Tibial artery (tissue), 4 donors: ENCODE measurements at places on chromosomes 12 and 14.
A peak's percentile ranks its signal among the peaks of the same experiment; 100 is the strongest.

- DNase-seq: no peak
- no peak overlapping the region for H3K27ac ChIP-seq
- H3K27me3 ChIP-seq: no peaks in the 10 kb centered on the region
- no peak overlapping the region for H3K4me3 ChIP-seq
Measured at GRCh38 chr12:32891956-32892355, 4.6 kb downstream of the PKP2 start.

- no peak for DNase-seq
- H3K27ac ChIP-seq: no peak overlapping the region
- H3K4me3 ChIP-seq: no peak overlapping the region
- peaks cover 17% of the 10 kb centered on the region for H3K36me3 ChIP-seq
Measured at GRCh38 chr12:26979733-26980132, 34.5 kb downstream of the TM7SF3 start.

GRCh38 chr14:24911324-24912109, 138.4 kb downstream of the STXBP6 start:
- no peak overlapping the region for H3K27ac ChIP-seq
- DNase-seq: no peak
- peak overlapping the region; percentile 7 for H3K4me3 ChIP-seq
- no peaks in the 10 kb centered on the region for H3K36me3 ChIP-seq
- H3K4me1 ChIP-seq: no peaks in the 10 kb centered on the region
- no peaks in the 10 kb centered on the region for H3K27me3 ChIP-seq

- H3K27me3 ChIP-seq: no peaks in the 10 kb centered on the region
- no peak overlapping the region for H3K4me3 ChIP-seq
- H3K36me3 ChIP-seq: no peaks in the 10 kb centered on the region
- no peak overlapping the region for H3K27ac ChIP-seq
- H3K4me1 ChIP-seq: no peaks in the 10 kb centered on the region
Measured at GRCh38 chr12:114397978-114398881, 7.7 kb downstream of the TBX5 start.

- H3K4me3 ChIP-seq: peak overlapping the region; percentile 73
- H3K27ac ChIP-seq: peak overlapping the region; percentile 94
Measured at GRCh38 chr12:32680787-32681186, 1.7 kb downstream of the DNM1L start.

DNA sequence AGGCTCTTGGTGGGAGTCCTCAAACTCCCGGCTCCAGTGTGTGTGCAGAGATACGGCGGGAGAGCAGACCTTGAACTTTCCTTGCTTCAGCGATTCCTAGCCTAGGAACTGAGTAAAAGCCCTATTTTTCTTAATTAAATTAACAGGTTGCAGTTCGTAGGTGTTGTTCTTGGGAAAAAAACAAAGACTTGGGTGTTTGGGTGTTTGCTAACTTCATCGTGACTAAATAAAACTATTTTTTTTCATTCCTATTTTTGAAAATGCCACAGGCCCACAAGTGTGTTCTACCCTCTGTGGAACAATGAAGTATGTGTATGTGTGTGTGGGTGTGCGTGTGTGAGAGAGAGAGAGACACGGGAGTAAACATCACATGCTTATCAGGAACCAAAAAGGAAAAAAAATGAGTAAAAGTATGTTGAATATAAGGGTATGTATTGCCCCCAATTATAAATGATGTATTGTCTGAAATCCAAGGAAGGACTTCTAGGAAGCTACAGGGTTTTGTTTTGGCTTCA, 651 bp downstream of the TMEM117 start:
- no peaks in the 10 kb centered on the region for H3K36me3 ChIP-seq
- DNase-seq: no peak
- H3K4me3 ChIP-seq: peak overlapping the region; percentile 69
- no peaks in the 10 kb centered on the region for H3K27me3 ChIP-seq
- H3K4me1 ChIP-seq: peaks cover 20% of the 10 kb centered on the region

DNA sequence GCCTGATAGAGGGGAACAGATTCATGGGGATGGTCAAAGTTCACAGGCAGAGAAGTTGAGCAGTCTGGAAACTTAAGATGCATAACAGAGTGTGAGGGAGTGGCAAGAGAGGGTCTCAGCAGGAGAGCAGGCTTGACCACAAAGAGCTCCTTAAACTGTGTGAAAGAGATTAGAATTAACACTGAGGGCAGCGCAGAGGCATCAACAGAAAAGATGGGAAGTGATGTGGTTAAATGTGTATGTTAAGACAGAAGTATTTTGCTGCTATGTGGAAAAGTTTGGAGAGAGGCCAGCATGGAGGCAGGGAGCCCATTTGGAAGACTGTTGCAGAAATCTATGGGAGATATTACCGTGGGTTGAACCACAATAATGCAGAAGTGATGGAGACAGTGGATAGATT, 122.7 kb upstream of the LMNTD1 start:
- DNase-seq: no peak
- no peaks in the 10 kb centered on the region for H3K36me3 ChIP-seq
- H3K27me3 ChIP-seq: no peaks in the 10 kb centered on the region

GRCh38 chr12:124332058-124332672, 37.3 kb downstream of the RFLNA start:
- H3K36me3 ChIP-seq: peaks cover 48% of the 10 kb centered on the region
- no peak overlapping the region for H3K4me3 ChIP-seq
- H3K27ac ChIP-seq: no peak overlapping the region

GRCh38 chr12:93520454-93520853, 52.0 kb upstream of the SOCS2 start:
- DNase-seq: no peak
- H3K4me1 ChIP-seq: no peaks in the 10 kb centered on the region
- no peaks in the 10 kb centered on the region for H3K36me3 ChIP-seq
- no peaks in the 10 kb centered on the region for H3K27me3 ChIP-seq

- no peaks in the 10 kb centered on the region for H3K27me3 ChIP-seq
- no peak for DNase-seq
- H3K4me3 ChIP-seq: peak overlapping the region; percentile 100
- peaks cover 13% of the 10 kb centered on the region for H3K36me3 ChIP-seq
- peaks cover 14% of the 10 kb centered on the region for H3K4me1 ChIP-seq
Measured at GRCh38 chr12:109994401-109995175, 1.6 kb downstream of the GIT2 start.

DNA sequence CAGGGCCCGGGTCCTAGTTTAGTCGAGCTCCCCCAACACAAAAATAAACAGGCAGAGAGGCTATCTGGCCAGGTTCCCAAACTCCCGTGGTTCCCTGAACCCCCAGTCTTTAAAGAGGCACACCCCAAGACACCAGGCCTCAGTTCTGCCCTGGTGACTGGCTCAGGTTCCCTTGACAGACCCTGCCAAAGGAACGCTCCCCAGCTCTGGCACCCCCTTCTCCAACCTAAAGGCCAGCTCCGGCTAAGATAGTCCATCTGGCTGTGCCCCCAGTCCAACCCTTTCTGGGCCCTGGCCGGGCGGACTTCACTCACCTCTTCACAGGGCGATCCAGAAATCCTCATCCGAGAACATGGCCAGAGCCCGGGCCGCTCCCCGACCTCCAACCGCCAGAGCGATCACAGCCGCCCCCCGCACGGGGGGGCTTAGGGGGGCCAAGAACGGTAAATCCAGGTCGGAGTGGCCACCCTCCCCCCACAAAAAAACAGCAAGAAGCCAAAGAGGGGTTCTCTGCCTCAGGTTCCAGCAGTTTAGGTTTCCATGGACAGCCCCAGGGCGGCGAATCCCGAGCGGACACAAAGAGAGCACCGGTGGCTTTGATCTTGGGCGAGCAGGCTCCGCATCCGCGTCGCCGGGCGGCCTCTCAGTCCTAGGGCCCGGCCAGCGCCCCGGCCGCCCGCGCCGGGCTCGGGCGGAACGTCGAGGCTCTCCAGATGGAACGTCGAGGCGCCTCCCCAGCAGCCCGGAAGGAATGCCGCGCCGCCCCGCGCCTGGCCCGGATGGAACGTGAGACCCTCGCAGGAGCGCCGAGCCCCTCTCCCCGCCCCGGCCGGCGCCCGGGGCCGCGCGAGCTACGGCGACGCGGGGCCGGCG, 1.1 kb downstream of the KMT2D start:
- peak overlapping the region; percentile 97 for H3K27ac ChIP-seq
- peaks cover 51% of the 10 kb centered on the region for H3K4me1 ChIP-seq
- H3K4me3 ChIP-seq: peak overlapping the region; percentile 98
- DNase-seq: no peak

DNA sequence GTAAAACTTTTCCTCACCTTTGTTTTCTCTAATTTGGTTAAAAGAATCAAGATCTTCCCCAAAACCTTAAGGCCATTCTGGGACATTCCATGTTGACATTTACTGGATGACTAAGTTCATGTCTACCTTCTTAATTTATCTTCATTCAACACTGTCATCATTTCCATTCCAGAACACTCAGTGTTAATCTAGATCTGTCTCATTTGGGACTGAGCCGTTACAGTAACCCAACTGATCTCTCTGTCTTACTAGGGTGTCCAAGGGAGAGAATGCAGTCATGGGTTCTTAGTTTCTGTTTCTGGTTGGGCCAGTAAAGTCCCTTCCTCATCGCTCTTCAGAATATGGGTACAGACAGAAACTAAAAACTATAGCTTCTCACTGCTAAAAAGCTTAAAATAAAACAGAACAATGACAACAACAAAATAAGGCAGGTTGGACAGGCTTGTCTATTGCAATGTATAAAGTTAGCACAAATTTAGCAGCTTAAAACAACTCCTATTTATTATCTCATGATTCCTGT, 144.8 kb downstream of the ASCL1 start:
- H3K4me3 ChIP-seq: no peak overlapping the region
- H3K27ac ChIP-seq: no peak overlapping the region
- H3K36me3 ChIP-seq: no peaks in the 10 kb centered on the region
- no peaks in the 10 kb centered on the region for H3K4me1 ChIP-seq
- DNase-seq: no peak

GRCh38 chr14:68248481-68249255, 429.1 kb downstream of the RAD51B start:
- DNase-seq: peak; percentile 69
- H3K4me1 ChIP-seq: peaks cover 82% of the 10 kb centered on the region
- H3K36me3 ChIP-seq: no peaks in the 10 kb centered on the region
- H3K27ac ChIP-seq: peak overlapping the region; percentile 89
- H3K4me3 ChIP-seq: no peak overlapping the region

- H3K27me3 ChIP-seq: no peaks in the 10 kb centered on the region
- H3K27ac ChIP-seq: no peak overlapping the region
- H3K4me3 ChIP-seq: no peak overlapping the region
- no peaks in the 10 kb centered on the region for H3K4me1 ChIP-seq
- H3K36me3 ChIP-seq: no peaks in the 10 kb centered on the region
Measured at GRCh38 chr12:68775121-68775630, 29.2 kb downstream of the SLC35E3 start.

DNA sequence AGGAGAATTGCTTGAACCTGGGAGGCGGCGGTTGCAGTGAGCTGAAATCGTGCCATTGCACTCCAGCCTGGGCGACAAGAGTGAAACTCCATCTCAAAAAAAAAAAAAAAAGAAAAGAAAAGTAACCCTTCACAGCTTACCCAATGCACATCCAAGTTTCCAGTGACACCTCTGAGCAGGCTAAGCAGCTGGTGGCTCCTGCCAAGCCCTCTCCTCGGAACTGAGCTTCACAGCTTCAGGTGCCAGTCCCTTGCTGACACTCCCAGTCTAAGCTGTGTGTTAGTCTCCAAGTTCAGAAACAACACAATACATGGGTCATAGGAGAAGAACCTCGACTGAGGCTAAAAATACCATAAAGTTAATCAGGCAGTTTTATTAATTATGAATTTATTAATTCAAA, 7.9 kb downstream of the CD9 start:
- no peak for DNase-seq
- peak overlapping the region; percentile 93 for H3K27ac ChIP-seq
- H3K4me3 ChIP-seq: no peak overlapping the region
- no peaks in the 10 kb centered on the region for H3K27me3 ChIP-seq

GRCh38 chr12:123519141-123520001, 14.1 kb downstream of the RILPL1 start:
- H3K4me1 ChIP-seq: peaks cover 27% of the 10 kb centered on the region
- H3K4me3 ChIP-seq: peak overlapping the region; percentile 23
- DNase-seq: peak; percentile 77
- H3K27ac ChIP-seq: peak overlapping the region; percentile 75
- no peaks in the 10 kb centered on the region for H3K27me3 ChIP-seq
- peaks cover 49% of the 10 kb centered on the region for H3K36me3 ChIP-seq

- no peaks in the 10 kb centered on the region for H3K27me3 ChIP-seq
- H3K4me1 ChIP-seq: no peaks in the 10 kb centered on the region
- no peak overlapping the region for H3K27ac ChIP-seq
- no peak overlapping the region for H3K4me3 ChIP-seq
Measured at GRCh38 chr12:32947206-32948067, 50.9 kb upstream of the PKP2 start.

DNA sequence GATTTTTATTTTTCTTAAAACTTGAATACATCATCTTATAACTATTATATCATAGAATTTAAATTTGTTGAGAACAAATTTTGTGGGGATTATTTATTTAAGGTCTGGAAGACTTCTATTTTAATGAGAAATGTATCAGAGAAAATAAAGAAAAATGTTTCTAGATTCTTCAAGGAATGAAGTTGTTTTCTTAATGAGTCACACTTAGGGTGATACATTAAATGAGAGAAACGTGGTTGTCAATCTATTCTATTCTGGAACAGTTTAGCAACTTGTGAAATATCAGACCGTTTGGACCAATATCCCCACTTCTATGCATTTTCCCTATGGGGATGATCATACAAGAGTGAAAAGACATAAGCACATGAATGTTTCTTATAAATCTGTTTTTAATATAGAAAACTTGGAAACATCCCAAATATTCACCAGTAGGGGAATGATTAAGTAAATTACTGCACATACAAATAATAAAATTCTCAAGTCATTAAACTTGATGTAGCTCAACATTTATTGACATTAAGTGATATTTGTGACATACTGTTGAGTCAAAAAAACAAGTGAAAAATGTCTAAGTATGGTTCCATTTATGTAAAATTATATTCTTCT, 88.5 kb downstream of the E2F7 start:
- H3K4me3 ChIP-seq: no peak overlapping the region
- H3K4me1 ChIP-seq: no peaks in the 10 kb centered on the region
- no peak for DNase-seq
- no peaks in the 10 kb centered on the region for H3K36me3 ChIP-seq
- no peak overlapping the region for H3K27ac ChIP-seq

GRCh38 chr14:54102530-54102929, 145.9 kb upstream of the BMP4 start:
- no peak for DNase-seq
- no peak overlapping the region for H3K4me3 ChIP-seq
- peaks cover 14% of the 10 kb centered on the region for H3K4me1 ChIP-seq
- no peaks in the 10 kb centered on the region for H3K36me3 ChIP-seq
- no peak overlapping the region for H3K27ac ChIP-seq
- H3K27me3 ChIP-seq: no peaks in the 10 kb centered on the region

- peaks cover 19% of the 10 kb centered on the region for H3K4me1 ChIP-seq
- H3K27ac ChIP-seq: no peak overlapping the region
- H3K27me3 ChIP-seq: no peaks in the 10 kb centered on the region
- no peaks in the 10 kb centered on the region for H3K36me3 ChIP-seq
Measured at GRCh38 chr12:68910128-68910527, 22.8 kb downstream of the CPM start.
